H1 (cell line): ENCODE measurements at places on chromosomes 13 and 19. TPM values are rescaled to one million over a fixed set of nuclear protein-coding genes. Genes with fewer than 3 reads are reported as not detected.

DNA sequence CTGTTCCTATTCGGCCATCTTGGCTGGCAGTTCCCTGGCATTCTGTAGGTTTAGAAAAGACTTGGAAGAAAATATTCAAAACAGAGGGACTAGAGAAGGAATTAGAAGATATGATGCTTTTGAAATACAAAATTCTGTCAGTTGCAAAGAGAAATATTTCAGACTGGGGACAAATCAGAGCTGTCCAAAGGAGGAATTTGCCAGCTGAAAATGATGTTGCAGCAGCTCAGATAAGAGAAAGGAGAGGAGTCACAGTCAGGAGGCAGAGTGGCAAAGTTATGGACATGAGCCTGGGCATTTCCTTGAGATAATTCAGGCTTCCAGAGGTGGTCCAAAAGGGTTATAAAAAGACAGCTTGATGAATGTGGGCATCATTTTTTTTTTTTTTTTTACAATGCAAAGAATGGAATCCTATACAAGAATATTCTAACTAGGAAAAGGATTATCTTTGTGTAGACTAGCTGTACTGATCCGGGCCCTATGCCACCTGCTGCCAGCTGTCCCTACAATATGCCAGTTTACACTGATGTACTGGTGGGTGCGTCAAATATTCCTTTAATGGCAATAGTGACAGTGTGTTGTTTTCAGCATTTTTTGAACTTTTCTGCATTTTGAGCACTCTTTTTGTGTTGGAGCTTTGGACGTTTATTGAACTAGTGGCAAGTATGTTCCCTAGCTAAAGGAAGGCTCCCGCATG is 31.8 kb upstream of the CBY2 start:
- H3K4me1 ChIP-seq = no peaks in the 10 kb centered on the region
- H3K27ac ChIP-seq = no peak overlapping the region
- H3K36me3 ChIP-seq = no peaks in the 10 kb centered on the region
- DNase-seq = no peak
- H3K4me3 ChIP-seq = no peak overlapping the region

DNA sequence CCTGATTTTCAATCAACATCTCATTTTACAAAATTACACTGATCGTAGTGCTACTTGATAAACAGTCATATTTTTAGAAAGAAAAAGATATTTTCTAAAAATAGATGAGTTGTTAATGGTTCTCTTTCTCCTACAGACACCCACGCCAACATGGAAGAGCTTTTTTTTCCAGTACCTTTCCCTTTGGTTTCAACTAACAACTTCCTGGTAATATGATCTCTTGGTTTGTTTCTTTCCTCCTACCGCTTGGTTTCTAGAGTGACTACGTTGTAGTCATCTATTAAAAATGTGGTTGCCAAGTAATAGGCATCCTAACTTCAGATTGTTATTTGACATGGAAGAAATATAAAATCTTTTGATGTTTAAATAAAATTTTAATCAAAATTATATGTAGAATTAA is 189.0 kb downstream of the LACC1 start:
- no peak for DNase-seq
- no peaks in the 10 kb centered on the region for H3K27me3 ChIP-seq
- no peak overlapping the region for H3K27ac ChIP-seq
- no peak overlapping the region for H3K4me3 ChIP-seq
- H3K36me3 ChIP-seq = no peaks in the 10 kb centered on the region
- H3K4me1 ChIP-seq = no peaks in the 10 kb centered on the region

DNA sequence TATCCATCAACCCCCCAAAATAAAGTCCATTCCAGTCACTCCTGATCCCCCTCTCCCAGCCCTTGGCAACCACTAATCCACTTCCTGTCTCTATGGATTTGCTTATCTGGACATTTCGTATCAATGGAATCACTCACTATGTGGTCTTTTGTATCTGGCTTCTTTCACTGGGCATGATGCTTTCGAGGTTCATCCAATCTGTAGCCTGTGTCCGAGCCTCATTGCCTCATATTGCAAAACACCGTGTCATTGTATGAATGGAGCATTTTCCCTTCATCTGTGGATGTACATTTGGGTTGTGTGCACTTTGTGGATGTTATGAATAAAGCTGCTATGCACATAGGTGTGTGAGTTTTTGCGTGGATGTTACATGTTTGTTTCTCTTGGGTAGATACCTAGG is 1.4 kb upstream of the FZR1 start:
- H3K4me3 ChIP-seq = 0 out of 2 replicates have a peak overlapping the region, but pooled peaks have one; percentile 98
- peaks cover 9% of the 10 kb centered on the region for H3K4me1 ChIP-seq
- H3K27me3 ChIP-seq = no peaks in the 10 kb centered on the region
- no peak for DNase-seq
- H3K36me3 ChIP-seq = no peaks in the 10 kb centered on the region
- no peak overlapping the region; the same call in 1 of the 2 replicates for H3K27ac ChIP-seq

- DNase-seq = no peak
- no peak overlapping the region for H3K4me3 ChIP-seq
- H3K27me3 ChIP-seq = no peaks in the 10 kb centered on the region
- no peaks in the 10 kb centered on the region for H3K4me1 ChIP-seq
- H3K27ac ChIP-seq = no peak overlapping the region
Observed at GRCh38 chr13:50574731-50575130, 268.8 kb downstream of the DLEU7 start.

The POU2F2 gene
- total RNA-seq = 6.1 and 7.2 TPM in 2 replicates
